Liver (tissue), 10 donors: ENCODE measurements at places on chromosomes 16 and 17.

- DNase-seq = no peak
These were observed at the start of gene NOTUM for GRCh38 chr17:81961087-81961511. Gene NOTUM, minus strand, starts transcription at chr17:81961187. Its CDS starts 278 bp downstream, at chr17:81960909.

- DNase-seq = no peak
These were observed 46.5 kb downstream of the MAPT start for GRCh38 chr17:45940826-45941225.

DNA sequence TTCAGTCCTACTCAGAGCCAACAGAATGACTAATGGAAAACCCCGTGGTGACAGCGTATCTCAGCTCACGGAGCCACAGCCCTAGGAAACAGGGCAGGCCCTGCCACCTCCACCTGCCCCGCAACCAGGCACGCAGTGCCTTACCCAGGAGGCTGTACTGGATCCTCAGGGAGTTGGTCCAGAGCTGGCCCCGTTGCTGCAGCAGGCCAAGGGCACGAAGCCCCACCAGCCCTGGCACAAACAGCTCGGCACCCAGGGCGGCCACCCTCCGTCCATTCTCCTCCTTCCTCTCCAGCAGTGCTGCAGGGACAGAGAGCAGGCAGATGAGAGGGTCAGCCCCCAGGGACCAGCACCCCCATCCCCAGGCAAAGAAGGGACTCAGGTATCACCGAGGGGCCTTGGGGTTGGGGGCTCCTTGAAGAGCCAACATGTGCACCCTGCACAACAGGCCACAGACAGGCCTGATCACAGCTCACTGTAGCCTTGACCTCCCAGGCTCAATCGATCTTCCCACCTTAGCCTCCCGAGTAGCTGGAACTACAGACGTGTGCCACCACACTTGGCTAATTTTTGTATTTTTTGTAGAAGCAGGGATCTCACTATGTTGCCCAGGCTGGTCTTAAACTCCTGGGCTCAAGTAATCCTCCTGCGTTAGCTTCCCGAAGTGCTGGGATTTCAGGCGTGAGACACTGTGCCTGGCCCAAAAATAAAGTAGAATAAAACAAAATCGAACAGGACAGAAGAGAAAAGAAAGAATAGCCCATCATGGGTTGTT lies 115.7 kb downstream of the RMI2 start:
- no peak for DNase-seq

- no peak for DNase-seq
These were observed 34.1 kb upstream of the CHMP6 start for GRCh38 chr17:80957461-80957941.

- DNase-seq = no peak
These were observed 289.0 kb upstream of the XYLT1 start for GRCh38 chr16:17759451-17760390.

GRCh38 chr17:79372470-79373238 lies 238.2 kb downstream of the RBFOX3 start:
- no peak for DNase-seq

DNA sequence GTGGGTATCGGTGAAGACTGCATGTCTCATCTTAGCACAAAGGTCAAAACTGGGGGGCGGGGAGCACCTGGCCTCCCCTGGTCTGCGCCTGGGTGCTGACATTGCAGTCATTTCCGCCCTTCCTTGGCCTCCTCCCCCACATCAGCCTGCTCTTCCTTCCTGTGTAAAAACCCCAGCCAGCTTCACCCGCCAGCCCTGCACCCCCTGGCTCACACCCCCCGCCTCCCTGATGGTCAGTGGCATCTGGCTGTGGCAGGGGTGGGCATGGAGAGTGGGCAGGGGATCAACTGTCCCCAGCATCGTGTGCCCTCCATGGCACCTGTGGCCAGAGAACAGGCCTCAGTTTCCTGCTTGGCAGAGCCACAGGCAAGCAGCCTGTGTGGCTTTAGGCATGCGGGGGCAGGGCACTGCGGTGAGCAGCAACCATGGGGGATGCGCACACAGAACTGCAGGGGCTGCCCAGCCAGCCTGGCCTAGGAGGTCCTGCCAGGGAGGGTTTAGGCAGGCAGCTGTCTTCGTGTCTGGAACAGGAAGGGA lies 26.5 kb upstream of the LASP1NB start:
- no peak for DNase-seq

DNA sequence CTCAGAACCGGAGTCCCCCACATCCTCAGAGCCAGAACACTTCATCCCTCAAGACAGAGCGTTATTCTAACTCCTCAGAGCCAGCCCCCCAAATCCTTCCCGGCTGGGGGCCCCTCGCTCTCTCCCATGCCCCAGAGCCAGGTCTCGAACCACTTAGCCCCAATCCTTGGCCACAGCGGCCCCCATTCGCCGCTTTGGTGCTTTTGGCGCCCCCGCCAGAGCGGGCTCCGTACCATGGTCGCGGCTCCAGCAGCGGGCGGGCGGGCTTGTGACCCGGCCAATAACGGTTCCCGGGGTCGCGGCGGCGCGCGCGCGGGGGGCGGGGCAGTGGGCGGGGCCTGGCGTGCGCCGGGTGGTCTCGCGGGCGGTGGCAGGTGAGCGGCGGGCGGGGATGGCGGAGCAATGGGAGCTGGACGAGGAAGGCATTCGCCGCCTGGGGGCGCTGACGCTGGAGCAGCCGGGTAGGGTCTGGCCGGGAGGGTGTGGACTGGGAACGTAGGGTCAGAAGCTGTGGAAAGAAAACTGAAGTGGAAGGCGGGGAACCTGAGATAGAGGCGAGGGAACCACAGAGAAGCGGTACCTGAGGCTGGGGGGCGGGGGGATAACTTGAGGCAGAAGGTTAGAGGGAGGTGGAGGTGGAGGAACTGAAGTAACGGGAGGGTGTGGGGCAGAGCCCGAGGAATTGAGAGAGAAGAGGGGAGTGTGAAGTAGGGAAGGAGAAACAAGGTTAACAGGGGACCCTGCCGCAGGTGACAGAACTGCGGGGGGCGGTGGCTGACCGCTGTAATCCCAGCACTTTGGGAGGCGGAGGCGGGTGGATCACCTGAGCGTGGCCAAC lies at the start of the genes KCTD19 and LRRC36:
Gene KCTD19, minus strand, starts transcription at position 270 of the 838 bp plus-strand sequence. Its CDS starts 34 bp downstream, at position 236.
Gene LRRC36, plus strand, starts transcription at position 344 of the 838 bp plus-strand sequence. Its CDS starts 48 bp downstream, at position 392.
- peak; percentile 72 for DNase-seq

GRCh38 chr17:19306160-19307111 lies 56.1 kb downstream of the B9D1 start:
- DNase-seq = no peak

DNA sequence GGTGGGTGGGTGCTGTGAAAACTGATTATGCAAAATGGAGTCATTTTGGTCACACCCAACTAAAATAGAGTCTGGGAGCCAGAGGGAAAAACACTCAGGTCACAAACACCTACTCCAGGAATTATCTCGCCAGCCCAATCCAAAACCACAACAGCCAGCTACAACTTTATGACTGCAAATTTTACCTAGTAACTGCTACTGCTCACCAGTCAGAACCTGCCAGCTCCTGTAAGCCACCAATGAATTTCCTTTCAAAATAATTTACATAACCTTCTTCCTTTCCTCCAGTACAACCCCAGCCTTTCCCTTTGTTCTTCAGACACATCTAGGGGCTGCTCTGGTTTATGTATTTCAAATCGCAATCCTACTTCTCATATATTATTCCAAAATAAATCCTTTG lies 52.6 kb upstream of the DYNLRB2 start:
- DNase-seq = no peak

GRCh38 chr16:89257757-89258465 lies 40.4 kb downstream of the ZNF778 start:
- no peak for DNase-seq

DNA sequence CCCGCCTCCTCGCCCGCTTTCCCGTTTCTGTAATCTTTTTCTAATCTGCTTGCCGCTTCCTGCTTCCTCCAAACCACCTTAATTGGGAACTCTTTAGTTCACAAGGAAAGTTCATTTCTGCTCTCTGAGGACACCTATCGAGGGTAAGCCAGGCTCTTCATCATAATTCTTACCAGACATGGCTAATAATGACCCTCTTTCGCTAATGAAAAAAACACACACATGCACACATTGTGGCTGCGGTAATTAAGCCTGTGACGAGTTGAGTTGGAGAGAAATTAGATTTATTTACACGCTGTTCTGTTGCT lies 100.6 kb downstream of the ZNF423 start:
- no peak for DNase-seq

- DNase-seq = no peak
These were observed 142.2 kb downstream of the ENGASE start for GRCh38 chr17:79216826-79217225.

DNA sequence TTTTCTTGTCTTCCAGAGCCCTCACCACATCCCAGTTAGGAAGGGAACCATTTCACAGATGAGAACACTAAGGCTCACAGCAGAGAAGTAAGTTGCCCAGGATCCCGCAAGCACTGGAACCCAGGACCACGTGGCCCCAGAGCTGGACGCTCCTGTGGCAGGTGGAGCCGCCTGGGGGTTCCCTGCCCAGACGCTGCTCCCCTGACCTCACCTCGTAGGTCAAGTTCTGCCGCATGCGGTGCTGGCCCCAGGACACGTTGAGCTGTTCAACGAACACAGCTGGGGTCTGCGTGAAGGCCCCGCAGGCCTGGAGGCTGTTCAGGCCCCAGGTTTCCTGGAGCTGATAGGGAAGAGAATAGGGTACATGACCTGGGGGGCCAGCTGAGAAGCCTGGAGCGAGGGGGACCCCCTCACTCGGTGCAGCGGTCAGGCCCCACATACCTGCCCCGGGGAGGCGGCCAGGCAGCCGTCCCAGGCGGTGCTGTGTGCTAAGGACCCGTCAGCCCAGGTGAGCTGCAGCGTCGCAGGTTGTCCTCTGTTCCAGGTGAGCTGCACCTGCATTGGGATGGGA lies 54.1 kb downstream of the RMI2 start:
- DNase-seq = no peak

GRCh38 chr17:81043725-81044427 lies 8.9 kb downstream of the BAIAP2 start:
- no peak for DNase-seq

DNA sequence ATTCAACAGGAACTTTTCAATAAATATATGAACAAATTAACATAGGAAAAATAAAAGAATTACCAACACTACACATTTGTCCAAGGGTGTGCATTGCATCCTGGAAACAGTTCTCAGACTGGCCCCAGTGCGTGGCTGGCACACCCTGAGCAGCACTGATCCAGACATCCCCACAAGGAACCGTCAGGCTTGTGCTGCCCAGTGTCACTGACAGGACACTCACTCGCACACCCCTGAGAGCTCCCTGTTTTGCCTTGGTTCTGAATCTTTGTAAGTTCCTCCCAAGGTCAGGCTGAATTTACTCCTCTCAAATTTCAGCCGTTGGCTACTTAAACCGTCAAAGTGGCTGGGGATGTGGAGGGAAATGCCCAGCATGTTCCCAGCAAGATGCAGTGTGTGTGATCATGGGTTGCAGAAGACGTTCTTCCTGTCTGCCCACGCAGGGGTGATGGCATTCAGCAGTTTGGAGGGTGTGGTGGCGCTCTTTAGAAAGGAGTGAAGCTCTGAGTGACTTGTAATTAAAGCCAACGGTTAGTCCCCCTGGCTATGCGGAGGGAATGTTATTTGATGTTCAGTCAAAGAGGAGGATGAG lies 1.7 kb downstream of the MT2A start:
- no peak for DNase-seq

GRCh38 chr16:55204069-55204468 lies 119.9 kb upstream of the IRX6 start:
- DNase-seq = no peak

GRCh38 chr17:31684901-31685300 lies 174.1 kb downstream of the COPRS start:
- DNase-seq = no peak

DNA sequence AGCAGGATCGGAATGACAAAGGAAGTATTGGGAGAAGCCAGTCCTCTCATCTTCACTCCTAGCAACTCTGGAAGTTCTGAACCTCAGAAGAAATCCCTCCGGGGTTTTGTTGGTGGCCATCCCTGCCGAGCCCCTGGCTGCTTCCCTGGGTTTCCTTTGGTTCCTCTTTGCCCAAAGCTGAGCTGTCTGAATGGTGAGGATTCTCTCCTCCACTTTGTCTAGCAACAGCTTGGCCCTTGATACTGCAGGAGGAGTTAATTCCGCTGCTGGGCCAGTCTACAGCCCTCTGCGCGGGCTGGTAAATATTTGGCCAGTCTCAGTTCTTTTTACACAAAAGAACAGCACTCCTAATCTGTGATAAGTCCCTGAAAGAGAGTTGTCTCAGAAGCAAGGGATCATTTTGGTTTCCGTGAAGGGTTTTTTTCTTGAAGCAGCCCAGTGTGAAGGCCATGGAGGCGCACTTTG lies 170.9 kb downstream of the RAB11FIP4 start:
- no peak for DNase-seq

DNA sequence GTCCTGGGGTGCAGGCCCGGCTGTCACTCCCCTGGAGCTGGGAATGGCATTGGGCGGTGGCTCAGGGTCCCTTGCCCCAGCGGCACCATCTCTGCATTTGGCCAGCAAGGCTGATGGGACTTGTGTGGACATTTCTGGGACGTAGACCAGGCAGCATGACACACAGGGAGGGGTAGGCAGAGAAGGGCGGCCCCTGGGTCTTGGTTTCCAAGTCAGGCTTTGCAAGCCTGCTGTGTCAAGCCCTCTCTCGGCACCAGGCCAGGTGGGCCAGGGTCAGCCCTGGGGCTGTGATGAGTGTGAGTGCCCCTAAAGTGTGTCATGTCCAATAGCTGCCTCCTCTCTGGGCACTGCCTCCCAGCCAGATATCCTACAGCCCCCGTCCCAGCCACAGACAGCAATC lies 335.2 kb downstream of the SEC14L1 start:
- no peak for DNase-seq

DNA sequence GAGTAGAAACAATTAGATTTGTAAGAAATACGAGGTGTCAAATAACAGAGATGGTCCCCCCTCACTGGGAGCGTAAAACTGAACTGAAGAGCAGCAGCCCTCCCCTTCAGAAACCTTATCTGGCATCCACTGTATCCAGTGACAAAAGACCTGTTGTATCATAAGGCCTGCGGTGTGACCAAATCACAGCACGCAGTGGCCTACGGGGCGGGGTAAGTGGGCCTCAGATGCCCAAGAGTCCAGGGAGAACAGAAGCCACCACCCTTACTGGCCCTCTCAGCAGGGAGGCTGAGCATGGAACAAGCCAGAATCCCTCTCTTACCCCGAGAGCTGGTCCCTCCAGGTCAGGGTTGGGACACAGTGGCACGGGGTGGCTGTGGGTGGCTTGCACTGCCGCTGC lies 5.5 kb downstream of the JMJD6 start:
- DNase-seq = no peak

DNA sequence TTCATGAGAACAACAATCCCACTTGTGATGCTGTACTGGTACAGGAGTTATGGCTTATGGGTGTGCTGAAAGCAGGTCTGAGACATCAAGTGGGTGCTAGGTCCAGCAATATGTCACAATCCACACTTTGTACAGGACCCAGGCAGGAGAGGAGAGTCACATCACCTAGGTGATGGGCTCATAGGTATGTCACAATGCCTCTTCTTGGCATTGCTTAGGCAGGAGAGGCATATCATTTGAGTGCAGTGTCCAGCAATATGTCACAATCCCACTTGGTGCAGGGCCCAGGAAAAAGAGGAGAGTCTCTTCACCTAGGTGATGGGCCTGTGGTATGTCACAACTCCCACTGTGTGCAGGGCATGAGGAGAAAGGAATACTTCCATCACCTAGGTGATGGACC lies 2110.0 kb downstream of the TP53TG3F start:
- no peak for DNase-seq

GRCh38 chr17:82400830-82401229 lies 17.3 kb upstream of the HEXD start:
- DNase-seq = no peak
